Kidney capillary endothelial cell (primary cell): ENCODE measurements at places on chromosomes 2 and 18.
A peak's percentile ranks its signal among the peaks of the same experiment; 100 is the strongest.

GRCh38 chr2:25161055-25161781 lies 7.2 kb downstream of the POMC start:
- peak; percentile 18 for DNase-seq

DNA sequence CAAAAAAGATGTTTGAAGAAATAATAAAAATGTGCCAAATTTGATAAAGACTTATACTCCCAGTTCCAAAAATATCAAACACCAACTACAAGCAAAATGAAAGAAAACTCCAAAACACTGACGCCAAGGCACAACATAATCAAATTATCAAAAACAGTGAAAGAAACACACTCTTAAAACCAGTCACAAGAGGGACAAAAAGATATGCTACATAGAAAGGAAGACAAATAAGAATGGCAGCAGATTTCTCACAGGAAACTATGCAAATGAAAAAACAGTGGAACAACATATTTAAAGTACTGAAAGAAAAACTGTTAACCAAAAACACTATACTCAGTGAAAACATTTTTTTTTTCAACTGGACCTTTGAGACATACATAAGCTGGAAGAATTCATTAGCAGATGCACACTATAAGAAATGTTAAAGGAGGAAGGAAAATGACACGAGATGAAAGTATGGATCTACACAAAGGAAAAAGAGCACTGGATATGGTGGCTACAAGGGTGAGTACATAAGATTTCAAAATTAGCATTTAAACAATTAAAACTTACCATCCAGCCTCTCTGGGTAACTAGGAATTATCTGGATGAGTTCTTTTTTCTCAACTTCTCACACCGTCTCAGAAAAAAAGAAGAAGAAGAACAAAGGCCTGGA lies 94.0 kb upstream of the ACVR1C start:
- DNase-seq, result peak; percentile 14

GRCh38 chr18:3605954-3606443 lies 156.0 kb downstream of the TGIF1 start:
- peak; percentile 53 for DNase-seq

DNA sequence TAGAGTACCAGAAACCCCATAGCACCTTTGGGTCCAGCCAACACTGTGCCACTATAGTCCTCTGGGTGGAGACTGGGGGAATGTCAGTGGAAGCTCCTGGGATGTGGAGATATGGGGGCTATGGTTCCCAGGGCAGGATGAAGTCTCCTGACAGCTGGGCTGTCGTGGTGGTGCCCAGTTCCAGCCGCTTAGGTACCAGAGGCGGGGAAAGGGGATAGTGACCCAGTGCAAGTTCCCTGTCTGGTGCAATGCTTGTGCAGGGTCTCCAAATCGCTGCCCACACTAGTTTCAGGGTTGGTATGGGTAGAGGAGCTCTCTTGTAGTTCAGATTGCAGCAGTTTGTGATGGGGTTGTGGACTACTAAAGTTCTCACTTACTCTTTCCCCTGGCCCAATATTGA lies 97.9 kb downstream of the ANKRD12 start:
- DNase-seq, result no peak

GRCh38 chr18:21904856-21905255 lies 164.3 kb downstream of the MIB1 start:
- no peak for DNase-seq

GRCh38 chr2:55478610-55479304 lies 40.8 kb upstream of the CFAP36 start:
- no peak for DNase-seq

- no peak for DNase-seq
These were observed 29.2 kb downstream of the SF3B1 start for GRCh38 chr2:197405582-197405981.

DNA sequence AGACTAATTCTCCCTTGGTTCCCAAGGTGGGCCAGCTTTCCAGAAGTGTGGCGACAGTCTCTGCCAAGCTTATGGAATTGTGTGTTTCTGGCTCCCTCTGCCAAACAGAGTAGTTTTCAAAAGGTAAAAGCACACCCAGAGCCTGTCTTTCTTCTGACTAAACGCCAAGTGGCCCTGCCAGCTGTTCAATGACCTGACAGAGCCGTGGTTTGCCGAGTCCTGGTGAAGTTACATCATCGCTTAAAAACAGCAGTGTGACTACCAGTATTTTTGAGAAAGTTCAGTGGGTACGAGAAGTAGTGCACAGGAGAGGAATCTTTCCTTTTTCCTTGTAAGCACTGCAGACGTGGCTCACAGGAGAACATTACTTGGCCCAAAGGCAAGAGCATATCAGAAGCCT lies 1.9 kb downstream of the PER2 start:
- DNase-seq, result no peak
